ENCODE measurements at places on chromosomes 5 and 9.
A peak's percentile ranks its signal among the peaks of the same experiment; 100 is the strongest.

GRCh38 chr9:8769153-8769552 lies 969.6 kb upstream of the DMAC1 start:
- DNase-seq, result no peak

DNA sequence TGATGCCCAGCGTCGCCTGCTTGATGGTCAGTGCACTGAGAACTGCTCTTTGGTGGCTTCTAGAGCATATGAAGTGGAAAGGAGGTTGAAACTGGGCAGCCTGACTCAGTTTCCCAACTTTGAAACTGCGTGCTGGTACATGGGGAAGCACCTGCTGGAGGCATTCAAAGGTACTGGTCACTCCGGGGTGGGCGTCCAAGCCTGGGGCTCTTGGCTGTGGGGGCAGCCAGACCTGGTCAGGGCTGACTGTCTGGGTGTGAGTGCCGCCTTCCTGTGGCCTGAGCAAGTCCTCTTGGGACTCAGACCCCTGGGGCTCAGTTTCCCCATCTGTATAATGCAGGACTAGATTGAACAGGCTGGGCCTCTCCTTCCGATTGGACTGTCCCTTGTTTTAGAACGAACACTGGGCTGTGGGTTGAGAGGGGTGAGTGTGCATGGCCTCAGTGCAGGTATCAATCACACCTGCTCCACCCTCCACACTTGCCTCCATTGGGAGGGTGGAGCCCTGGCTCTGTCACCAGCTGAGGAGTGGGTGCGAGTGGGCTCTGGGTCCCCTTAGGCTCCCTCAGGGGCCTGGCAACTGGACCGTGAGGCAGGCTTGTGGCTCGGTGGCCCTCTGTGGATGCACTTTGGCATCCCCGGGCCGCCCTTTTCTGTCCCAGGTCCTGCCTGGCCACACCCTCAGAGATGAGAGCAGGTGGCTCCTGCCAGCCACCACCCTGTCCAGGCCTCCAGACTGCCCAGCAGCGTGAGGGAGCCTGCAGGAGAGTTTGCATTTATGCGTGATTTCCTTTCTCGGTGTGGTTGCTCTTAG lies 80.2 kb downstream of the PHF2 start:
- DNase-seq, result no peak

- no peak for DNase-seq
These were observed 357 bp downstream of the PTGDS start for GRCh38 chr9:136977649-136978072.

DNA sequence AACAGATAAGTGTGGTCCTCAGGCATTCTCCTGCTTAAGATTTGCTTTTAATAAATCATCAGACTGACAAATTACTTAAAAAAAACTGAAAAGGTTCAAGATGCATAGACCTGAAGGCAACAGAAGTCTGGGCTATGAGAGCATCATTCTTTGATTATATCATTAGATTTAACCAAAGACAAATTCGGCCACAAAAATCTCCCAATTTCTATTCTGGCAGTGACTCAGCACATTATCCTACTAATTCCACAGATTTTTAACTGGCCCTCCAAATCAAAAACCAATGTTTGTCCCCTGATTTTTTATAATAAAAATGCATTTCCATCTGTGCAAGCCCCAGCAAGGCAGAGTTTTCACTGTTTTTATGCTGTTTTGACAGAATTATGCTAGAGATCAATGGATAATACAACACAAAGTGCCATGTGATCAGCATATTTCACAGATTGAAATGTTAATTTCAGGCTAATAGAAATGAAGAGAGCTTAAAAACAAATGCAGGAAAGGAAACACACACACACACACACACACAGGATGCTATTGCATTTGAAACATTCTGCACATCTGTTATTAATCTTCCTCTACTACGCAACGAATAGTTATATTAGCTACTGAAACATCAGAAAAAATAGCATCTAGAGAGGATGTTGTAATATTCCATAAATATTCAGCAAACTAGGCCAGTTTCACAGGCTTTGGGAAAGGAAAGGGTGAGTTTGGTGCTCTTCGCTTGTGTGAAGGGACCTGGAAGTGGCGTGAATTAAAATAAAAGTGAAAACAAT lies 177.6 kb upstream of the ST8SIA4 start:
- no peak for DNase-seq

- no peak for DNase-seq
These were observed 39.6 kb downstream of the C5orf15 start for GRCh38 chr5:133928587-133929393.

DNA sequence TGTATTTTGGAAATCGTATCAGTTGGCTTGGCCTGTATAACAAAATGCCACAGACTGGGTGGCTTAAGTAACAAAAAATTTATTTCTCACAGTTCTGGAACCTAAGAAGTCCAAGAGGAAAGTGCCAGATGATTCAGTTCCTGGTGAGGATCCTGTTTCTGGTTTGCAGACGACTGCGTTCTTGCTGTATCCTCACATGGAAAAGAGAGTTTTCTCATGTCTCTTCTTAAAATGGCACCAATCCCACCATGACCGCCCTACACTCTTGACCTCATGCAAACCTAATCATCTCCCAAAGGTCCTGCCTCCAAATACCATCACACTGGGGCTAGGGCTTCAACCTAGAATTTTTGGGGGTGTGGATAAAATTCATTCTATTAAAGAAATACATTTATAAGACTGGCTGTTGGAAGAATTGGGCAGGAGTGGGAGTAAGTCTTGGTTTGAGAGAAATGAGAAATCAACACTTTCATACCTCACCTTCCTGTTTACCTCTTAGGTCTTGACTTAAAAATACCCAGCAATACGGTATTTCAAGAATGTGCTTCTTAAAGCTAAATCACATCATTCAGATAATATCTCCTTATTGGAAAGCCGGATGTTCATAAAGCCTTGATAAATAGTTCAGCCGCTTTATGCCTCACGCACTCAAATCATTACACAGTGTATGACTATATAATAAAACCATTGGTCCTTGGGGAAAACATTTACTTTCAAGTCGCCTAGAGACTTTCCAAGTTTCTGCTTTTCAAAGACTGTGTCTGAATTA lies 28.7 kb downstream of the PTTG1 start:
- no peak for DNase-seq

GRCh38 chr5:139925216-139925562 lies 117.9 kb downstream of the NRG2 start:
- DNase-seq, result no peak

DNA sequence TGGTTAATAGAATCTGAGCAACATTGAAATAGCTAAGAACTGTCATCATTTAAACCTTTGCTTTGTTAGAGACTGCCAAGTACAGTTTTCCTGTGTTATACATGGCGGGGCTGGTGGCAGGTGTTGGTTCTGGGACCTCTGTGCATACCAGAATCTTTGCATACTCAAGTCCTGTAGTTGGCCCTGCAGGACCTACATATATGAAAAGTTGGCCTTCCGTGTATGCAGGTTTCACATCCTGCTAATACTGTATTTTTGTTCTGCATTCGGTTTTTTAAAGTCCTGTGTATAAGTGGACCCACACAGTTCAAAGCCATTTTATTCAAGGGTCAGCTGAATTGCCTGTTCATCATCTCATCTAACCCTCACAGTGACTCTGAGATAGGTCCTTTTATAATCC lies 36.4 kb downstream of the LARP1 start:
- DNase-seq, result no peak

DNA sequence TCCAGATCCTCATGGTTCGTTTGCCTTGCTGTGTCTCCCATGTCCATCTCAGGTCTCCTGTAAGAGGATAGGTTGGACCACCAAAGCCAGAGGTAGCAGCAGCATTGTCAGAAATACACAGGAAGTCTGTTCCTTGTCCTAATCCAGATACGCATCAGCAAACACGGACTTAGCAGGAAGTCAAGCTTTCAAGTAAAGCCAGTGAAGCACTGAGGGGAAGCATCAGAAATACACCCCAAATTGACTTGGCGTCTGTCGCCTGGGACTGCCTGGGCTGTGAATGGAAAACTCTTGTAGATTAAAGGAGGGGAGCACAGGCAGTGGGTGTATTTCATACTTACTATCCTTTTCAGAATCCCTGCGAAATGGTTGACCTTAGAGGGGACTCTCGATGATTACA lies 171.3 kb downstream of the PSAT1 start:
- DNase-seq, result no peak

GRCh38 chr9:19283072-19283710 lies 52.7 kb downstream of the DENND4C start:
- no peak for DNase-seq

DNA sequence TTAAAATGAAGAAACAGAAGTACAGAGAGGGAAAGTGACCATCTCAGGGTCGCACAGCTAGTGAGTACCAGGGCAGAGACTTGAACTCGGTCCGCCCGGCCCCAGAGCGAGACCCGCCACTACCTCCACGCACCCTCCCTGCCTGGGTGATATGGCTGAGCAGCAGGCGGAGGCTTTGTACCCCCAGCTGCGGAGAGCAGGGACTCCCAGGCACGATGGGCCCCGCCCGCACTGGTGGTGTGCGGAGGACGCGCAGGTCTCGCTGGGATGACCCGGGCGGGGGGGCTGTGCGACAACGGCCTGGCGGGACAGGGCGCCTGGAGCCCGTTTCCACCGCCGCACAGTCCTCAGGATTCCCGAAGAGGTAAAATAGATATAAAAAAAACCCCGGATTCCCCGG lies 64.7 kb upstream of the LARP1 start:
- DNase-seq, result no peak

DNA sequence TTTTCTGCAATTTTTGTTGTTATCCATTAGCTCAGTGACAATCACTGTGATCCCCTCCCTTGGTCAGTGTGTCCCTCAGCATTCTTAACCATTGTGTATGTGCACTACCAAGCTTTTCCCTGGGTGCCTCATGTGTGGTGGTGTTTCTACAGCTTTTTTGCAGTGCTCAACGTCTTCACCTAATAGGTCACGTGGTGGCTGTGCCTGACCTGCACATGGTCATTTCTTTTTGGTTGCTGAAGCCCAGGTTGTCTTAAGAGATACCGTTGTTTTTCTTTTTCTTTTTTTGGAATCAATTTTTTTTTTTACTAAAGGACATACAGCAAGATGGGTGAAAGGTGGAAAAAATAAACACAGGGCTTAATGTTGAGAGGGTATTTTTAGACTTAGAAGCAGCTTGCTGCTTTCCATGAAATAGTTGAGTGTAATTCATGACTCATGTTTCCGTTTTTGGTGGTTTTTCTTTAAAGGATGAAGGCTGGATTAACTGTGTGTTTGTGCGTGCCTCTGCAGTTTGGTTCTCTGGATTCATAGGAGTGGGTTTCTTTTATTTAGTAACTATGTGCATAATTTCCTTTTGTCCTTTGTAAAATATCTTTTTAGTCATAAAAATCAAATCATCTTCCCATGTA lies 22.2 kb downstream of the SH3GL2 start:
- DNase-seq, result no peak

DNA sequence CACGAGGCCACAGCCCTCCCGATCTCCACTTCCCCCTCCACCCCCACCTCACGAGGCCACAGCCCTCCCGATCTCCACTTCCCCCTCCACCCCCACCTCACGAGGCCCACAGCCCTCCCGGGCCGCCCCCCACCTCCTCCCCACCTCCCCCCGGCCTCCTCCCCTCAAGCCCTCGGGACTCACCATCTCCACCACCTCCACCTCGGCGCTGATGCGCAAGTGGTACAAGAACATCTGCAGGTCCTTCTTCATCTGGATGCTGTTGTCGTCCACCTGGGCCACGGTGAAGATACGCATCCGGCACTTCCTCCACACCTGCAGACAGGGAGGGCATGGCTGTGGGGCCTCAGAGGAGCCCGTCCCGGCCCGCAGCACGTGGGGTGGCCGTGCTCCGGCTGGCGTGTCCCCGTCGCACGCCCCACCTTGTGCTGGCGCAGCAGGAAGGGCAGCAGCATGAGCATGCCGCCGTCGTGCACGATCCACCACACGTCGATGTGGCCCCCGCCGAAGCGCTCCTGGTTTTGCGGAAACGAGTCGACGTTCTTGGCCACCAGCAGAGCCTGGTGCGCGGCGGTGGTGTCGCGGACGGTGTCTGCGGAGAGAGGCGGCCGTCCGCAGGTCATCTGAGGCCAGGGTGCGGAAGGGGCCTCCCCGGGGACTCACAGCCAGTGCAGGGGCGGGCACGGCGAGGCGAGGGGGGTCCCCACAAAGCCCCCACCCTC lies 48.0 kb downstream of the SLC12A7 start:
- DNase-seq, result no peak

- DNase-seq, result no peak
These were observed 153.8 kb upstream of the CYLC2 start for GRCh38 chr9:102841376-102841775.

GRCh38 chr5:175589714-175590113 lies 68.2 kb upstream of the HRH2 start:
- DNase-seq, result no peak

DNA sequence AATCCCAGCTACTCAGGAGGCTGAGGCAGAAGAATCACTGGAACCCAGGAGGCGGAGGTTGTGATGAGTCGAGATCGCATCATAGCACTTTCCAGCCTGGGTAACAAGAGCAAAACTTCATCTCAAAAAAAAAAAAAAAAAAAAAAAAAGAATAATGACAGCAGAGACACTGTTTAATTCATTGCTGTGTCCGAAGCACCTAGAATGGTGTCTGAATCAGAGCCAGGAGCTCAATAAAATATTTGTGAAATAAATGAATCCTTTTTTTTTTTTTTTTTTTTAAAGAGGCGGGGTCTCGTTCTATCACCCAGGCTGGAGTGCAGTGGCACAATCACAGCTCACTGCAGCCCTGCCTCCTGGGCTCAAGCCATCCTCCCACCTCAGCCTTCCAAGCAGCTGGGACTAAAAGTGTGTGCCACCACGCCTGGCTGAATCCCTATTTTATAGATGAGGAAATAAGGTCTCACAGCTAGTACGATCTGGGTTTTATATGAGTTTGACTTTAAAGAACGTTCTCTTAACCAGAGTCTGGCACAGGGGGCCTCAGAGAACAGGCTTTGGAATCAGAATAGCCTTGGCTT lies 47.8 kb downstream of the THOC3 start:
- DNase-seq, result peak; percentile 91

GRCh38 chr9:129423216-129423615 lies 197.7 kb downstream of the C9orf50 start:
- no peak for DNase-seq

DNA sequence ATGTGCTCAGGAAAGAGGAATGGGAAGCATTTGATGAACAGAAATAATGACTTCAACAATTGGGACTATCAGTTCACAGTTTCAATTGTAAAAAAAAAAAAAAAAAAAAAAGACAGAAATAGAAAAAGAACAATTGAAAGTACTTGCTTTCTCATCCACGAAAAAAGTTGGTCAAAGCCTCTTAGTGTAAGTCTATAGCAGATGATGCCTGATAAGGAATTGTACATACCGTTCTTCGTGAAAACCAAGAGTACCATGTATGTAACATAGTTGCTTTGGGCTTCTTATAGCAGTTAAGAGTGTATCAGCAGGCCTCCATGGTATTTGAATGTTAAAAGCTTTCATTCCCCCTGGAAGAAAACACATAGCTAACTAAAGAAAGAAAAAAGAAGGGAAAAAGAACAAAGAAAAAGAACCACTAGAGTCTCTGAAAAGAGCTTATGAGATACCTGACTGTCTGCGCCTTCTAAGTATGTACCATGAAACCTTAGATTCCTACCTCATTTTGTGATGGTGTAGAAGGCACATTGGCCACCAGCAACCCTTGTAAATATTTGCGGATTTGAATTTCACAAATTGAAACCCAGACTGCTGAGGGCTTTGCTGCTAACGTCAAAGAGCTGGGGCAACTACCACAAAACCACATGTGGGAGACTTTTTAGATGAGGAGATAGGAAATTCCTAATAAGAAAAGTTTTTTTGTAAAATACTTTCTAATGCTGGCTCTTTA lies 75.2 kb downstream of the TMC1 start:
- no peak for DNase-seq

Measured in vagina (tissue), 2 donors.